ENCODE measurements at places on chromosomes 1 and 21.

DNA sequence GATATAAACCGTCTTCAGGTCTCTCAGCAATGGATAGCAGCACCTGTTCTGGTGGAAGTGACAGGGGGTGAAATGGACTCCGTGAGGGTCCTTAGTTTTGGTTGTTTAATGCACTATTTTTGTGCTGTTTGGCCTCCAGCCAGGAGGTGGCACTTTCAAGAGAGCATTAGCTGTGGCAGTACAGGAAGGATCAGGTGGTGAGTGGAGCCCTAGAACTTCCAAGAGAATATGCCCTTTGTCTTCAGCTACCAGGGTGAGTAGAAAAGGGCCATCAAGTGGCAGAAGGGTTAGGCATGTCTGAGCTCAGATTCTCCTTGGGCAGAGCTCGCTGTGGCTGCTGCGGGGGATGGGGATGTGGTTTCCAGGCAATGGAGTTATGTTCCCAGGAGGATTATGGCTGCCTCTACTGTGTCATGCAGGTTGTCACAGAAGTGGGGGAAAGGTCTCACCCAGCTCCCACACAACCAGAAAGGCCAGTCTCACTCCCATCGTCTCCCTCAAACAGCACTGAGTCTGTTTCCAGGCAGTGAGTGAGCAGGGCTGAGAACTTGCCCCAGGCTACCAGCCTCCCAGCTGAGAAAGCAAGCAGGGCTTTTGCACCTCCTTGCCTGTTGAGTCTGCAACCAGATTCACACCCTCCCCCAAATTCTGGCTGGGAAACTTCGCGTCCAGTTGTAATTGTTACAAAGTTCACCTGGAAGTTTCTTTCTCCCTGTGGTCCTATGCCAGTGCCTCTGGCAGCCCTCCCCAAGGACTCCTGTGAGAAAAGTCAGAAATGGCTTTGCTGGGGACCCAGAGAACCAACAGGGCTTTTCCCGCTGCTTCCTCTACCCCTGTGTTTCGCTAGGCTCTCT lies 39.1 kb upstream of the TTLL7 start:
- DNase-seq = no peak

- DNase-seq = no peak
Measured at GRCh38 chr1:167428395-167428794, 89.9 kb downstream of the CD247 start.

DNA sequence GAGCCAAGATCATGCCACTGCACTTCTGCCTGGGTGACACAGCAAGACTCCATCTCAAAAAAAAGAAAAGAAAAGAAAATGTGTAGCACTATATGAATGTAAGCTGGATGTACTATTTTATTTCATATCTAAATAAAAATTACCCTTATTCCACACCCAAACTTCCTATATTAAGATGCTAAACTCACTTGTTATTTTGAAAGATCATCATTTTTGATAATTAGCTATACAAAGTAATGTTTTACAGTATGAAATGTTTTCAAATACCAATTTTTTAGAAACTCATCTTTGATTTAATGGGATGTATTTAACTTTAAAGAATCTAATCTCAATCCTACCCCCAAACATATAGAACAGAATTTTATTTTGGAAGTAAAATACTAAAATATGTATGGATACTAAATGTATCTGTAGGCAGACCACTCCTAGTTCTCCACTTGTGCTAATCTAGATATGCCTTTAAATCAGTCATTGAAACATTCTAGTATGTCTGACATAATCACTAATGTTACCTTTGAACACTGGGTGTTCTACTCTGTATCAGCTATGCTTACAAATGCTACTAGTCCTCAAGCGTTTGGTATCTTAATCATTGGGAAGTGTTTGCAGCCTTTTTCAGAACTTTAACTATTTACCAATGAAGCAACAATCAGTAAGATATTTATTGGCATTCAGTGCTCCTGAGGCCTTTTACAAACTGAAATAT lies 12.9 kb downstream of the MIER1 start:
- DNase-seq = no peak

GRCh38 chr1:87202922-87203655 lies 125.6 kb upstream of the LMO4 start:
- DNase-seq = no peak

GRCh38 chr1:53524428-53525375 lies 65.5 kb downstream of the DMRTB1 start:
- no peak for DNase-seq

- no peak for DNase-seq
Measured at GRCh38 chr1:77948841-77949424, 29.9 kb downstream of the FUBP1 start.

GRCh38 chr1:12012560-12013316 lies 6.6 kb upstream of the MIIP start:
- DNase-seq = no peak

DNA sequence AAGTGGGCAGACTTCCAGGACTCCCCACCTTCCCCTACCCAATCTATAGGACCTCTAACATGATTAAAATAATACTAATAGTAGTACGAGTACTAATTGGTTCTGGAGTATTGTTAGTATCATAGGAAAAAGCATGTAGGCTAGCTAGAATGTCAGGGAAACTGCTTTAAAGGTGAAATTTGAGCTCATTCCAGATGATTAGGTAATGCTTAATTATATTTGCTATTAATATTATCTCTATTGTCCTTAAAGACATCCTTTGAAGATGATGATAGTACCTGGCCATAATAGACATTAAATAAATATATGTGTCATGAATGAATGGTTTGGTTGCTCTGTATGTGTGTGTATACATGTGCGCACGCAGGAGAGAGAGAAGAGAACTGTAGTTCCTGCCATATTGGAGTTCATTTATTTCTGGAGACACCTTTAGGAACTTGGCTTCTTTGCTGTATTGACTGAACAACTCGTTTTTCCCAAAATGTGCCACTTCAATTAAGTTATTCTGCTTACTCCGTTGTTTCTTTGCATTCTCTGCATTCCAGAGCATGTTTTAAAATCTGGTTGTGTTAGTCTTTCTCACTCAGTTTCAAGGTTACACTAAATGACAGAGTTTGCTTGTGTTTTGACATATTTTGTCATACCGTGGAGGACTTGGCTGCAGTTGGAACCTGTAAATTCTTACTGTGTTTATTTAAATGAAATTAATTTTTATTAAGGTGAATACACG lies 117.1 kb downstream of the OSBPL9 start:
- no peak for DNase-seq

DNA sequence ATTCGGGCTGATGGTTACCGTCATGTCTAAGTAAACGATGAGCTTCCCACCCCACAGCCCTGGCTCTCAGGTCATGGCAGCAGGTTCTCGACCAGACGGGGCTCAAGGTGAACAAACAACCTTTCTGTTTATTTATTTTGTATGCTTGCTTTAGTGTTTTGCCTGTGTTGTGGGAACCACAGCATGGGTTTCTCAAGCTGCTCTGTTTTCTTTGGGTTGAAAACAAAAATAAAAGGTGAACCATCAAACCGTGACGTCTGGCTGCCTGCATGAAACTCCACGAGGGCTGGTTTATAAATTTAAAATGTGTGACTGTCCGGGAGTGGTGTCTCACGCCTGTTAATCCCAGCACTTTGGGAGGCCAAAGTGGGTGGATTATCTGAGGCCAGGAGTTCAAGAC lies 28.0 kb downstream of the TMEM51 start:
- DNase-seq = no peak

DNA sequence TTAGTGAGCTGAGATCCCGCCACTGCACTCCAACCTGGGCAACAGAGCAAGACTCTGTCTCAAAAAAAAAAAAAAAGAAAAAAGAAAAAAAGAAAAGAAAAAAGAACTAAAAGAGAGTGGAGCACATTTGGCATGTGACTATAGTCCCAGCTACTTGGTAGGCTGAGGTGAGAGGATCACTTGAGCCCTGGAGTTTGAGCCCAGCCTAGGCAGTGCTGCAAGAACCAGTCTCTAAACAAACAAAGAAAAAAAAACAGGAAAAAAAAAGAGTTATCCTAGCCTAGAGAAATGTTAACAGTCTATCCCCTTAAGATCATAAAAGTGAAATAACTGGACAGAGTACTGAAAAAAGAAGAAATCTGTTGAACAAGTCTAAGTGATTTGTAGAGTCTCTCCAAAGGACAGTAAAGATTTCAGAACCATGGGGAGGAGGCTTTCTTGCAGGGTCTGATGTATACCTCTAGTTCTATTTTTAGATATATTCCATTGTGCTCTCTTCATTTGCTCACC lies 4.5 kb upstream of the PRDX1 start:
- no peak for DNase-seq

- DNase-seq = no peak
Measured at GRCh38 chr1:151367658-151368392, 4.7 kb downstream of the SELENBP1 start.

GRCh38 chr1:110708974-110709440 lies 34.3 kb upstream of the KCNA3 start:
- DNase-seq = no peak
